ENCODE measurements at places on chromosomes 2 and 18.

- no peak for DNase-seq
Observed at GRCh38 chr18:22705328-22705727, 227.8 kb upstream of the RBBP8 start.

DNA sequence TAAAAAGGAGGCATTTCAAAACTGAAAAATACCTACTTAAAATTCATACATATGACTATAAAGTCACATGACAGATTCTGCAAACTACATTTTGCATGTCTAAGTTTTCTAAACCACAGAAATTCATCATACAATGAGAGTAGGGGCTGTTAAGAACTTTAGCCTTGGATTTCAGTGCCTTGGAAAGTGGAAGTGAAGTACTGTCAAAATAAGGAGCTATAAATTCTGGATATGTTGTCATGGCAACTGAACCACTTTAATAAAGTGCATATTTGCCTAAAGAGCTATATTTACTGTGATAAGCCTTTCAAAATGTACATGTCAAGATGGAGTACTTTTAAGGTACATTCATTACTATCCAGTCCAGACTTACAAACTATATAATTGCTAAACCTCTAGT, 227.1 kb downstream of the RAB3GAP1 start:
- DNase-seq = no peak

DNA sequence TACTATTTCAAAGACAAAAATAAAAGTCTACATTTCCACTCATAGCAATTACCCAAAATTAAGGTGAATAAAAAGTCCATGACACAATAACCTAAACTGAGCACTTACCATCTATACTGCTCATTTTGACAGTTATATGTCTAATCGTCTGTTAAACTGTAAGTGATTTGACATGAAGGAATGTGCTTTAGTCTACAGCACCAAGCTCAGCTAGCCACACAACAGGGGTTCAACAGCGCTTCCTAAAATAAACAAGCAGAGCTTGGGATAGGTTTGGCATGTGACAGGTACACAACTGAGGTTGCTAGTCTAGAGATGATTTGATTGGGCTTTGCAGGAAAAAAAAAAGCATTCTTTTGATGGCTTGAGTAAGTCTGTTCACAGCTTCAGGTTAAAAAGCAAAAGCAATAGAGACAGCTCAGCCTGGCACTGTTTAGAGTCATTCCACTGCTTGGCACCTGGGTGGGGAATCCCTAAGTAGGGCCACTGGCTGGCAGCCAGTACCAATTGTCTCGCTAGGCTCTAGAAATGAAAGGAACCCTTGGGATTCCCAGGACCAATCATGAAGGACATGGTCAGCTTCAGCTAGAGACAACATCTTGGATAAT, 78.6 kb downstream of the BARD1 start:
- DNase-seq = no peak

DNA sequence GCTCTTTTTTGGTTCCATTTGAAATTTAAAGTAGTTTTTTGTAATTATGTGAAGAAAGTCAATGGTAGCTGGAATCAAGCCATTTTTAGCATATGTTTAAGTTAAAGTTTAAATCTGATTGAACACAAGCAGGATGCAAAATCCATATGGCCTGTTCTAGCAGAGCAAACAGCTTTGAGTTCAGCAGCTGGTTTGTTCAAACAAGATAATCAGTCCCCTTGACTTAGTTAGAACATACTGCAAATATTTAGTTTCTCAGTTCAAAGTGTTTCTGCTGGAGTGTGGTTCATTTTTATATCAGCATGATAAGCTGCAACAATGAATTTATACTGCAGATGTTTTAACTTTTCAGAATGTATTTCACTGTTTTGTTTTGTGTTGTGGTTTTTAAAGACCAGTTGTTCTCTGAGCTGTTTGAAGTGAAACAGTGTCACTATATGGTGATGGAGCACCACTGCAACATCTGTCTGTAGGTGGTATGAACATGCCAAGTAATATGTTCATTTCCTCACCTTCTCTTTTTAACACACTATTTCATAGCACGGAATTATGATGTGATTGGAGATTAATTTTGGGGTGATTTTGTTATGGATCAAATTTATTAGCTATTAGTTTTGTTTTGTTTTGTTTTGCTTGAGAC, 125.3 kb downstream of the COL4A4 start:
- no peak for DNase-seq

- DNase-seq = no peak
Observed at GRCh38 chr2:119259296-119259860, 35.7 kb downstream of the STEAP3 start.

GRCh38 chr18:41695441-41695840, 259.6 kb upstream of the PIK3C3 start:
- no peak for DNase-seq

GRCh38 chr2:134347756-134348155, 93.9 kb downstream of the MGAT5 start:
- DNase-seq = no peak

GRCh38 chr2:160388464-160389263, 104.9 kb downstream of the RBMS1 start:
- DNase-seq = peak; percentile 42

- no peak for DNase-seq
Observed at GRCh38 chr2:180554330-180554729, 426.1 kb upstream of the UBE2E3 start.

- DNase-seq = no peak
Observed at GRCh38 chr18:9287036-9287435, 47.5 kb upstream of the TWSG1 start.

DNA sequence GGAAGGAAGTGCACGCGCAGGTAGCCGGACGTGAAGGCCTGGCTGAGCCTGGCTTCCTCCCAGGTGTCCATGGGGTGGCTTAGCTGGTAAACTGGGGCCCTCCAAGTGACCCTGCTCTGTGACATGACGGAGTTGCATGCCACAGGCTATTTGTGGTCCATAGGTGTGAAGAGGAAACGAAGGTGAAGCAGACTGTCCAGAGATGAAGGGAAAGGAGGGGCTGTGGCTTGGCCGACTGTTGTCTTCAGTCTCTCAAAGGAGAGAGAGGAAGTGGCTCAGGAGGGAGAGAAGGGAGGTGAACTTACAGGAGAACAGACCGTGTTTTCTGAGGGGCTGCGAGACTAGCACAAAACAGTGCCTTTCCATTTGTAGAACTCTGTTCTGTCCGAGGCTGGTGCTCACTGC, 19.3 kb downstream of the INPP5D start:
- DNase-seq = peak; percentile 77

- no peak for DNase-seq
Observed at GRCh38 chr2:112585873-112586464, 1.6 kb downstream of the CHCHD5 start.

DNA sequence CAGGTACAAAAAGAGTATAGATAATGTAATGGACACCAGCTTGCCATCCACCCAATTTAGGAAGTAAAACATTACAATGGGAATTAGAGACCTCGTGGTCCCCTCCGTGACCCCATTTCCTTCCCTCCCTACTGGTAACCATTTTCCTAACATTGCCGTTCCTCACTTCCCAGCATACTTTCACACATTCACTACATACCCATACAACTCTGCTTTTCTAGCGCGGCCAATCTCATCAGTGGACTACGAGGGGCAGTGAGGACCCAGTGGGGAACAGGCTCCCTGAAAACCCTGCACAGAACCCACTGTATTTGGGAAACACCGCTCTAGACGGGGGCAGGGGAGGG, 1.1 kb downstream of the ENOSF1 start:
- no peak for DNase-seq

GRCh38 chr2:196823750-196824522, 14.8 kb upstream of the C2orf66 start:
- no peak for DNase-seq

DNA sequence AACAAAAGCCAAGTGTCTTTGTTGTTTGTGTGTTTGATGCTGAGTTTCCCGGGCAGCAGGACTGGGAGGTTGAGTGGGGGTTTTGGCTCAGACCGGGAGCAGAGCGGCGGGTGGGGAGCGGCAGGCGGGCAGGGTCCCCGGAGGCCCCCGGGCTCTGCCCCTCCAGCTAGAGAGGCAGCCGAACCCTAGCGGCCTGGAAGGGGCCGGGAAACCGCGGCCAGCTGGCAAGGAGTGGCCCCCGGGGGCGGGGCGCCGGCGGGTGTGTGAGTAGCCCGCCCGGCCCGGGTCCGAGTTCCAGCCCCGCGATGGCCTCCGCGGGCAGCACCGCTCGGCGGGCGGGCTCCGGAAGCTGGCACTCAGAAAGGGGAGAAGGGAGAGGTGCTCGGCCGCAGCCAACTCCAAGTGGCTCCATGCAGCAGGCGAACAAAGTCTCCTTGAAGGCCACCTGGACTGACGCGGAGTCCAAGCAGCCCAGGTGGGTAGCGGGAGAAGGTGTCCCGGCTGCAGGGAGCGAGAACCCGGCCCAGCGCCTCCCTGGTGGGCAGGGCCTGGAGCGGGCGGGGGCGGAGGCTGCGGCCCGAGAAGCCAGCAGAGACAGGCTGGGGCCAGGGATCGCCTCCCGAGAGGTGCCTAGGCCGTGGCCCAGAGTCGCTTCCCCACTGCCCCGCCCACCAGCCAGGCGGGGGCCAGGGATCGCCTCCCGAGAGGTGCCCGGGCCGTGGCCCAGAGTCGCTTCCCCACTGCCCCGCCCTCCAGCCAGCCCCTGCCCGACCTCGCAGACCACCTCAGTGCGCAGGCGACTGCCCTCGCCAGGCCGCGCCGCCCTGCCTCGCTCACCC, at the start of gene ANKRD53:
Gene ANKRD53, plus strand, starts transcription at position 290 of the 839 bp plus-strand sequence. Its CDS starts 16 bp downstream, at position 306.
- no peak for DNase-seq

DNA sequence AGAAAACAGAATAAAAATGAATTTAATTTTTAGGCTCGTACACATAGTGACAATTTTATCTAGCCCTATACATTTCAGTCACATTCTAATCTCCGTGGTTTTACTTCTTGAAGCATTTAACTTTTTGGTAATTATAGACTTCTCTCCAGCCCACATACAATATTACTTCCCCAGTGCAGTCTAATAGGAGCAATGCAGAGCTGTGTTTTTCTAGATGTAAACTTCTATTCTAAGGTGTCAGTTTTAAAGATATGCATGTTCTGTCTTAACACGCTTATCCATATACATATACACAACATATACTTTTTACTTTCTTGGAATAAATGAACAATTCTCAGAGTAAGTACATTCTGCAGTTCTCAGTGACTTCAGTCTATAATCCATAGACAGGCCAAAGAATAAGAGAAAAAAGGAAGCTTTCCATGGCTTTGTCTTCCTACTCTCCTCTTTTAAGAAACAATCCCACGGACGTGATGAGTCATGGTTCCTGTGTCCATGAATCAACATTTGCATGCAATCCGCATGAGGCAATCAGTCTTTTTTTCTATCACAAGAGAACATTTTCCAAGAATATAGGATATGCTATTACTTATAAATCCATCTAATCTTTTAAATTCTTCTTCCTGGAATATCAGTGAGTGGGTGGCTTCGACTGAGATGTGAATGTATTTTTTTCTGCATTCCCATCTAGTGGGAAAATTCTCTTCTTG, 42.8 kb downstream of the CCDC102B start:
- no peak for DNase-seq

DNA sequence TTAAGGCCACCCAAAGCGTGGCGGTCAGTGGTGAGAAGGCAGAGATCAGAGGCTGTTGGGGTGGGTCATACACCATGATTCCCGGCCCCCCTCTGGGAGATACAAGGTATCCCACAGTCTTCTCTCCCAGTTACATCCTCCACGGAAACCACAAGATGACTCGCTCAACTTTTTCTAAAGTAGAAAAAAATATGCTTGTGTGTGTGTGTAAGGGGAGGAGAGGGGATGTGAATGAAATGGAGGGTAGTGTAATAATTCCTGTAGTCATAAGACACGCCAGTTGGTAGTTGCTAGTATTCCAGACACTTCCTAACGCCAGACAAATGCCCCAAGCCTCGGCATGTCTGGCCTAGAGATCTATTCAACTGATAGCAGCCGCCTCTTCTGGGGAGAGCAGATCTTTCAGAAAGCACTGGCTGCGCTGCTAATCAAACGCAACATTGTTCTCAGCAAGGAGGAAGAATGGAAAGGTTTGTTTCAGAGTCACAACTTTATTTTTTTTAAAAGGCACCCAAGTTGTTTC, 143.5 kb downstream of the TGIF1 start:
- no peak for DNase-seq

DNA sequence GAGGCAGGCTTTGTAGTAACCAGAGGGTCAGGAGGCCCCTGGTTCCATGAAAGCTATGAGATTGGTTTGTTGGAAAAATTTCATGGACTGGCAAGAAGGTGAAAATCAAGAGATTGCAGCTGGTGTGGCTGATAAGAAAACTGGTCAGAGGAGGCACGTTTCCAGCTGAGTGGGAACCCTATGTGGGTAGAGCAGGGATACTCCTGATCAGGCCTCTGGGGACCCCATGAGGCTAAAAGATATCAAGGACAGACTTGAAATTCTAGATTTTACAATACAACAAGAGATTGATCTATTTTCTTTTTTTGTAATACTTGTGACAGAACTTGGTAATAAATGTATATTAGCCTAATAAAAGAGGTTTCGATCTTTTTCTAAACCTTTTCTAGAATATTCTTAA, 1615.1 kb downstream of the DPP10 start:
- DNase-seq = no peak

DNA sequence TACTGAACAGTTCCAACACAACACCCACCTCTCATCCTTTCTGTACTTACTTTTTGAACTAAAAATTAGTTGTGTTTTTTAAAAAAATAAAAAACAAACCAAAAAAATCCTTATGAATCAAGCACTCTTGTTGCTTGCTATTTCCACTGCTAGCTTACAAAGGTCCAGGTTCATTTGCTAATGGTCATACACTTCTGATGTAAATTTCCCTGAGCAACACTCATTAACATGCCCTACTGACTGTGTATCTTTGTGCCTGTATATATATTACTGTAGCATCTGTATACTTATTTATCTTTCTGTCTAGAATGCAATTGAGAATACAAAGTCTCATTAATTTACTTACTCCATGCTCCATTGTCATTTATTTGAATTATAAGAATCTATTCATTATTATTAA, 30.3 kb upstream of the IKZF2 start:
- no peak for DNase-seq

DNA sequence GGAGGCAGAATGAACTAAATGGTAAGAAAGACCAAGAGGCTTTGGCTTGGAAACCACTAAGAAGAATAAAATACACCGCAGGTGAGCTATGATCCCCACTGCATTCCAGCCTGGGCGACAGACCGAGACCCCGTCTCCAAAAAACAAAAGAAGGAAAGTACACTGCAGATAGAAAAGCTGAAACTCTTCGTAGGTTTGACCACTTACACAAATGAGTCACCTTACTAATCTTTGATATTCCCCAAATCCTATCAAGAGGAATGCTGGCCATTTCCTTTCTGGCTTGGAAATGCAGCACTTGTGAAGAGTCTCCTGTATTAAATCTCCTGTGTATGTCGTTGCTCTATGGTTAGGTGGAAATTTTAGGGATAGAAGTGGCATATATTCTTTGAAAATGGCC, 108.8 kb downstream of the MTCL1 start:
- no peak for DNase-seq

GRCh38 chr18:7931763-7932162, 364.6 kb downstream of the PTPRM start:
- no peak for DNase-seq

DNA sequence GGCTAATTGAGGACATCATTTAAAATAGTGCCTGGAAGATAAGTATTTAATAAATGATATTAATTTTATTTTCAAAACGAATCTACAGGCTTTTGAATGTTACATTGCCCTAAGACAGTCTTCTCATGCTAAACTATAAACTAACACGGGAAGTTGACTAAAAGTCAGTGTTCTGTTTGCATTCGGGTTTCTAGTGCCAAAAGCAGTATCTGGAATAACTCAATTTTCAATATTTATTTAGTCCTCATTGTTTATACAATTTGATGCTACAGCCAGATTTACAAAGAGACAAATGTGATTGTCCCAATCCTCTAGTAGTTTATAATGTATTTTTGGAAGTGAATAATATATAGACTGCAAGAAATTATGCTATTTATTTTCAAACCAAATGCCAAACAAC, 429.2 kb downstream of the LRP1B start:
- DNase-seq = no peak

All from OCI-LY7 (cell line).